ENCODE measurements at places on chromosomes 7 and 10.
A peak's percentile ranks its signal among the peaks of the same experiment; 100 is the strongest.

DNA sequence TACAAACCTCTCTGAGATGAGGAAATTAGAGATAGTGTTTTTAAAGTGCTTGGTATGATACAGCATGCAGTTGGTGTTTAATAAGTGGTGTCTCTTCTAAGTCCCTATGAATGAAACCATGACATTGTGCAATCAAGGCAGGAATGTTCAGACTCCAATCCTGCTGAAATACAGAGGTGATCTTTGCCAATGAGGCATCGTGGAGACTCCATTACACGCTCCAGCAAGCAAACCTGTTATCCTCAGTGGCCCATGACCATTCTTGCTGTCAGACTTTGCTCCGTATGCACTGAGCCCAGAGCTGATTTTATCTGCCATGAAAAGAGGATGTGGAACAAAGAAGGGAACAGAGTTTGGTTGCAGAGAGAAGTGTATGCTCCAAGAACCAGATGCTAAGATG is 47.3 kb downstream of the CDHR3 start:
- no peak for DNase-seq

GRCh38 chr10:21953585-21954057 is 49.9 kb downstream of the DNAJC1 start:
- no peak for DNase-seq

- DNase-seq: no peak
These were observed 52.9 kb downstream of the ZNF467 start for GRCh38 chr7:149720372-149721083.

DNA sequence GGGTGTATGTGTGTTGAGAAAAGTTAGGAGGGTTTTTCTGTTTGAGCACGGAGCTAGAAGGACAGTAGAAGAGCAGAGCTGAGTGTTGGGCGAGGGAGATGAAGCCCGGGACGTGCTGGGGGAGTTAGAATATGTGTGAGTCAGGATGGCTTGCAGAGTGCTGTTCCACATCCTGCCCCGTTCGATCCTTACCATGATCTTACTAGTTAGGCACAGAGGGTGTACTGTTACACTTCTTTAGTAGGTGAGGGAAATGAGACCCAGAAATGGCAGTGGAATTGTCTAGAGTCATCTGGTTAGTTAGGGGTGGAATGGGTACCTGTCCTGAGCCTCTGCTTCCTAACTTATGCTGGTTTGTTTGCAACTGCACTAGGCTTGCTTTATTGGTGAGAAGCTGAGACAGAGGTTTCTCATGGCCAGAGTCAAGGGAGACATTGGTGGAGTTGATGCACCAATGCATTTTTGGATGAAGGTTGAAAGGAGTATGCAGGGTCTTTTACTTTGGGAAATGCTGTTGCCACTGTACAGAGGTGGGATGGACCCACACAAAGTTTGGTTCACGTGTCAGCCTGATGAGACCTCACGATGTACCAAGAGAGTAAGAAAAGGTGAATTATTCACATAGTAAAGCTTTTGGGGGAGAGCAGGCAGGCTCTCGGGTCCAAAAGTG is 42.4 kb downstream of the CCNY start:
- DNase-seq: no peak

DNA sequence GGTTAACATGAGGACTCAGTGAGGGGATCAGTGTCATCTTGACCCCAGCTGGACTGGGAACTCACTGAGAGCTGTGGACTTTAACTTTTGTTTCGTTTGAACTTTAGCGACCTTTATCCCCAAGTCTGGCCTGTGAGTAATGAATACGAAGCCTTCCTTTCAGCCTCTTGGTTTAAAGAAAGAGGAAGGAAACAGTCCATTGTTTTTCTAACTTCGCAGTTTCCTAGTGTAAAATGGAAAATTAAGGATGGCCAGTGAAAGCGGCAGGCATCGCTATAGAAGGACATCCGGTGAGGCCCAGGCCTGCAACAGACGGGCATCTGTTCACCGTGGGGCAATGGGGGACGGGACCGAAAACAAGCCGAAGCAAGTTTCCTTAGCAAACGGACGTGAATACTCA is 44.1 kb upstream of the ADO start:
- DNase-seq: no peak

- no peak for DNase-seq
These were observed 54.5 kb downstream of the LRRC4 start for GRCh38 chr7:127976738-127977120.

GRCh38 chr10:688312-689120 is 952 bp downstream of the DIP2C start:
- no peak for DNase-seq

GRCh38 chr10:6702030-6702429 is 122.0 kb upstream of the PRKCQ start:
- DNase-seq: no peak

DNA sequence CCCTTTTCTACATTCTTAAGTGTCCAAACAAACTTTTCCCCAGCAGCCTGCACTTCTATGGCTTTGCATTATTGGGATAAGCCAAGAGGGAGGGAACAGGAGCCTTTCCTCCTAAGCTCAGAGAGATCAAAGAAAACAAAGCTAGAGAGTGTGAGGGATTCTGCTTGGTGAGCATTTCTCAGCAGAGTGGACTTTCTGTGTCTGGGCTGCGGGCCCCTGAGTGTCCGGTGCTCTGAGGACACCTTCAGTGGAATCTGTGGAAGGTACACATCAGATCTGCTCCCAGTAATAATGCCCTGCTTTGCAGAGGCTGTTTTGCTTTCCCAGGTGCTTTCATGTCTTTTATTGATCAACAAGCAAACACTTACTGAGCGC is 50.2 kb downstream of the KCNMA1 start:
- no peak for DNase-seq

DNA sequence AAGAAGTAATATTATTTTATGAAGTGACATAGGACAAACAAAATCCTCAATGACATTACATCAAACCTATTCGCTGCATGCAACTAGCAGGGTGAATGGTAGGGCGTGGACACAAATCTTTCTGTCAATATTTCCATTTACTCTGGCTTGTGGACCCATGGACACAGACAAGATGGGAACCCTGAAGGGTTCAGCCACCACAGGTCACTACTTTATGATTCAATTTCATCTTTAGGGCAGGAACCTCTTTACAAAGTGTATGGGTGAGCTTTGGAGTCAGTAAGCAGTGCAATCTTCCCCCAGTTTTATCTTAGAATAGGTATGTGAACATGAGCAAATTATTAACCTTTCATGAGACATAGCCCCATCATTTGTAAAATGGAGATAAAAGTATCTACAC is 982.4 kb upstream of the LRRTM3 start:
- DNase-seq: no peak

DNA sequence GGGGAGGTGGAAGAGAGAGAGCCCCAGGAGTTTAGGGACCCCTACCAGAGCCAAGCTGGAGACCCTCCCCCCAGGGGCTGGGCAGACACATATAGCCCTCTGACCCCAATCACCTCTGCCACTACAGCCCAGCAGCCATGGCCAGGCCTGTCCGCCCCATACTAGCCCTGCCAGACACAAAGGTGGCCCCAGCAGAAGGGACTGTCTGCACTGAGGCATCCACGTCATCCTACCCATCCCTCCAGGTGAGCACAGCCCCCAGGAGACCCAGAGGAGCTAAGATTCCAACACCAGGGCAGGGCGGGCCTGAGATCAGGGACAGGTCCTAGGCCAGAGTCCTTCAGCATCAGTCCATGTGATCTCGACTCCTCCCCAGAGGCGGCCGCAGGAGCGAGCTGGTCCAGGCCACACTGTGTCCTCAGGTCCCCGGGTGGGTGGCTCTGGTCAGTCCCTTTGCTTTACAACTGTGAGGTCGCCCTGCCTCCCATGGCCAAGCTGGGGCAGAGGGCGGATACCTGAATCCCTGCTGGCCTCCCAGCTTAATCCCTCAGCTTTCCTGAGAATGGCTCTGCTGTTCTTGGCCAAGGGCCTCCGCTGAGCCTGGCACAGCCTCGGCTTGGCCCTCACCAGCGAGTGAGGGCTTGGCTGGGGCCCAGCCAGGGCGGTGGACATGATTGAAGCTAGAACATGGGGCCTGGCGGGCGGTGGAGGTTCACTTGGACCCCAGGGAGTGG is 14.3 kb upstream of the ELN start:
- no peak for DNase-seq

DNA sequence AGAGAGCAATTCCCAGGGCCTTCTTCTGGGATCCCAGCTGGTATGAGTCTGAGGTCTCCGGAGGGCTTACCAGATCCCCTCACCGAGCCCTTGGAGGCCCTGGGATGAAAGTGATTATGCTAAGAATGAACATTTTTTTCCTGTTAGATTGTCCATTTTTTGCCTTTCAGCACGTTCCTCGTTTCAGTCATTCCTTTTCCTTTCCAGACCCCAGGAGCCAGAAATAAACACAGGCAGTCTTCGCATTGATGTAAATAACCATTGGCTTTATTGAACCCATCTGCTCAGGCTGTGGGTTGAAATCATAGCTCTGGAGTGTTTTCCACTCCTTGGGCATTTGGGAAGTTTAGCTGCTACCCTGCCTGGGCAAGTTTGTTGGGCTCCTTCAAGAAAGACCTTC is 320.9 kb upstream of the AUTS2 start:
- no peak for DNase-seq

DNA sequence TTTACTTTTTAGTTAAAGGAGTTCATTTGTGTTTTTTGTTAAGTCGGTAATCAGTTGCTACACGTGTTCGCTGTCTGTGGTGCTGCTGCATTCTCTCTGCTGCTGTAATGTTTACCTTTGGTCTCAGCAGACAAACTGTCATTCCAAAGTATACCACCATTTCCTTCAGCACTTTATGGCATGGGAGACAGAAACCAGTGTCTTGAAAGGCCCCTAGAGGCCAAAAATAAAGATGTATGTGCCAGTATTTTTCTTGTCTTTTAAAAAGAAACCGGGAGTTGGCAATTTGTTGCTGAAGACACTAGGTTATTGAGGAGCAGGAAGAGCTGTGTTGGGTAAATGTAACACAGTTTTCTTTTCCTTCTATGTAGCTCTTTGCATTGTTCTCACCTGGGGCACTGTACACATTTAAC is 24.1 kb downstream of the ZNF92 start:
- no peak for DNase-seq

DNA sequence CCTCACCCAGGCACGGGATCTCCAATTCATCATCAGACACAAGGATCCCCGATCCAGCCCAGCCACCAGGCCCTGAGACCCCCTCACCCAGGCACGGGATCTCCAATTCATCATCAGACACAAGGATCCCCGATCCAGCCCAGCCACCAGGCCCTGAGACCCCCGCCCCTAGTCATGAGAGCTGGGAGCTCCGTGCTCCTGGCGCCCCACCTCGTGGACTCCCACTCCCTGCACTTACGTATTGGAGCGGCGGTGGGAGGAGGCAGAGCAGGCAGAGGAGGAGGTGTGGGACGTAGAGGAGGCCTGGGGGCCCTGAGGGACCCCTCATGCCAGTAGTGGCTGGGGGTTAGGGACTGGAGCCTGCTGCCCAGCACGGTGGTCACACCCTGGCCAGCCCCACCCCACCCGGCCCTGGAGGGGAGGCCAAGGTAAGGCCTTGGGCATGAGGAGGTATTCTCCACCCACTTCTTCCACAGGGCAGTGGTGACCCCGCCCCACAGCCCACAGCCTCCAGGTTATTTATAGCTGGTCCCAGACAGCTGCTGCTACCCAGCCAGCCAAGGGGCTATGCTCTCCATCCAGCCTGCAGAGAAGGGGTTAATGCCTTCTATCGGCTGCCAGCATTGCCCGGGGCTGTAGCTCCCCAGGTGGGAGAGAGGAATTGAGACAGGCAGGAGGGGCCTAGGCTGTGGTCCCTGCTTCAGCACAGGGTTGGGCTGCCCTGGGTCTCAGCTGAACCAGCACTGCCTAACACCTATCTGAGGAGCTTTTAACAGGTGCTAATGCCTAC is 17.6 kb upstream of the CRHR2 start:
- DNase-seq: no peak

DNA sequence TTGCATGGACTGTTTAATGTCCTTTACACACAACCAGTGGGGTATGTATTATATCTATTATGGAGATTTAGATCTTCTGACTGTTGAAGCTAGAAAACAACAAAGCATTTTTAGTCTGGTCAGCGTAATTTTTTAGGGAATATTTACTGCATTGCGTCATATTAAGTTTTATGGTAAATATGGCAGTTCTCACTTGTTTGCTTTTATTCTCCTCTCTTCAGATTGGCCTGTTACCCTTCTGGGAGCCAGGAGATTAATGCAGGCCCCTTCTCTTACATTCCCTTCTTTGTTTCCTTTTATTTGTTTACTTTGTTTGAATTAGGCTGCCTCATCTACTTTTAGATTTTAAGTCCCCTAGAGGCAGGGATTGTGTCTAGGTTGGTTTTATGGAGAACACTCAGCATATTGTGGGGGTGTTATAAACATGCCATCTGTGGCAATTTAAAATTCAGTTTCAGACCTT is 13.8 kb downstream of the UBE2D1 start:
- no peak for DNase-seq

DNA sequence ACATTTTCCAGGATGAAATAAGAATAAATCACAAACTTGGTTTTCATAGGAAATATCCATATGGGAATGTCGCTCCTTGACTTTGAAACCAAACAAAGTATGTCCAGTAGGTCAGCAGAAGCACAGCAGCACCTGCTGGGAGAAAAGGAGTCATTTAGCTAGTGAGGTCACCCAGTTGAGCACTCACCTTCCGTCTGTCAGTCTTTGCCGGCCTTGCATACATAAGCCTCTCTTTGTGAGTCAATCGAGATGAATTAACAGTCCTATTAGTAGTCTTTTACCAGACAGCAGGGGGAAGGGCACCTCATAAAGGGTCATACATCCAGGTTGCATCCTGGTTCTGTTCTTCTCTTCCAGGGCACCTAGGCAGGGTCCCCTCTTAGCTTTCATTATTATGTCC is 232.5 kb upstream of the FZD1 start:
- DNase-seq: no peak

GRCh38 chr7:66920769-66921395 is at the start of gene TMEM248:
Gene TMEM248, plus strand, starts transcription at chr7:66921225. Its CDS starts 20,641 bp downstream, at chr7:66941866.
- peak; percentile 69 for DNase-seq

Data from stimulated activated CD4-positive, alpha-beta T cell treated with anti-CD3 and anti-CD28 coated beads, Interleukin-1b, Interleukin-23, amount 100 ng/mL, for 1 hour (primary cell).